Amniotic stem cell (primary cell): ENCODE measurements at places on chromosomes 2 and 18.

- no peak for DNase-seq
Observed at GRCh38 chr2:180038997-180039396, 31.9 kb upstream of the CWC22 start.

DNA sequence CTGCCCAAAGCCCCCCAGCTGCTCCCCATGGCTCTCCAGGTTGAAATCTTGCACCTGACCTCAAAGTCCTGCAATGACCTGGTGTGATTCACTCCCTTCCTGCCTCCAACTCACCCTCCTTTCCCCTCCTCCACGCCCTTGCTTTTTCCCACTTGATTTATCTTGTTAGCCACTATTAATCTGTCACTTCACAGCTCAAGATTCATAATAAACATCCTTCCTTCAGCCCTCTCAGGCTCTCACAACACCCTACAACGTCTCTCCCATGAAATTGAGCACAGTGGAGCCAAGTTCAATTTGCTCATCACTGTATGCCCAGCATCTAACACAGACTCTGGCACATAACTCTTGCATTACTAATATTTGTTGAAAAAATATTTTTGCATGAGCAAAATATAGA is 85.6 kb upstream of the SLC35G4 start:
- no peak for DNase-seq

DNA sequence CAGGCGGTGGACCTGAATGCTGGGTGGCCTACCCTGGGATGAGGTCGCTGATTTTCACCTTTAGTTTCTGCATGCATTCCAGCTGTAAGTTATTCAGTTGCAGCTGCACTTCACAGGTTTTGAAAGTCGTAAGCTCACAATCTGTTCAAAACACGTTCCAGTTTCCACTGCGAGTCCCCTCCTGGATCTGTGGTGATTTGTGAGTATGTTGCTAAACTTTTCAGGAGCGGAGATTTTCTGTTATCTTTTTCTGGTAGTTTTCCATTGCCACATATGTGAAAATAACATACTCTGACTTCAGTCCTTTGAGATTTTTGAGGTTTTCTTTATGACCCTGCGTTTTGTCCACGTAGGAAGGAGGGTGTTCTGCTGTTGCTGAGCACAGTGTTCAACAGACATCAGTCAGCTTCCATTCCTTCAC is 102.1 kb downstream of the SNTG2 start:
- DNase-seq = no peak

GRCh38 chr2:42771546-42772153 is 7.7 kb upstream of the OXER1 start:
- DNase-seq = no peak

GRCh38 chr2:162524192-162524591 is 180.3 kb downstream of the GCA start:
- no peak for DNase-seq

DNA sequence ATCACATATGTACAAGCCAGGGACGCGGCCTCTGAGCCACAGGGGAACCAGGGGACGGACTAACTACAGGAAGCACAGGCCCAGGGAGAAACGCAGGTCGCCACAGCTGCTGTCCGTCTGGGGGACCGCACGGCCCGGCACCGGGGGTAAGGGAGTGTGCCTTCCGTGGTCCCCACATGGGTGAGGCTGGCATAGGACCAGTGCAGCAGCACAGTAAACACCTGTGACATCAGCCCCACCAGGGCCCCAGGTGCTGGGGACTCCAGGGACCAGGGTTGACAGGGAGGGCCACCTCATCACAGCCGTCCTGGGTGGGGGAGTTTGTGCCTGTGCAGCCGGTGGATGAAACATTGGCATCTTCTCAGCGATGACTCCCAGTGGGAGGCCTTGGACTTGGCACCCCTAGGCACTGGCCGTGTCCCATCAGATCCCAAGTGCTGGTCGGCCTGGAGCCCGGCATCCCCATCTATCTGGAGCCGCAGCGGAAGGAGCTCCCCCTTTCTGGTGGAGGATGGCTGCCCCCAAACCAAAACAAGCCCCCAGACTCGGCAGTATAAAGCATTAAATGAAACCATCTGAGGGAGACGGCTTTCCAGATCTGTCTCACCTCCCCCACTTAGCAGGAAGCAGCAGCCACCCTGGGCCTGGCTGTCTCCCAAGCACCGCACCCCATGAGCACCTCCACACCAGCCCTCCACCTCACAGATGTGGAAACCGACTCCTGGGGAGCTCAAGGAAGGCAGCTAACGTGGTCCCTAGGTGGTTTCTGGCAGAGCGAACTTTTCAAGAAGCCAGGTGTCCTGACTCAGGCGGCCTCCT is 22.5 kb downstream of the AQP12A start:
- no peak for DNase-seq

DNA sequence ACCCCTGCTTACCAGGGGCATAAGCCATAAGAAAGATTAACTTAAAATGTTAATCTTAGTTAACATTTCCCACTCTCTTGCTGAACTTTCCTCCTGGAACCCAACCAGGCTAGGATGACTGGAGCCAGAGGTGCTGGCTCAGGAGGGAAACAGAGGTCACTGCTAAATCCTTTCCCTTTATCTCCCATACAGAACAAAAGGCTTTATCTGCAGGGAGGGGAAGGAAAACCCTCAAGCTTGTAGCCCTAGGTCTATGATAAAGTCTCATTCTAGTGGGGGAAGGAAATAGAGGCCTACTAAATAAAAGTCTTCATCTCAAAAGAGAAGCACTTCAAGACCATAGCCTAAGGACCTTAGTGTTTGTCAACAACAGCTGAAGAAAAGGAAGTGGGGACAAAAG is 18.6 kb downstream of the HIBCH start:
- no peak for DNase-seq

GRCh38 chr2:215314896-215315295 is 3.0 kb downstream of the ATIC start:
- DNase-seq = no peak

GRCh38 chr2:98847853-98848252 is 88.2 kb downstream of the CRACDL start:
- no peak for DNase-seq

DNA sequence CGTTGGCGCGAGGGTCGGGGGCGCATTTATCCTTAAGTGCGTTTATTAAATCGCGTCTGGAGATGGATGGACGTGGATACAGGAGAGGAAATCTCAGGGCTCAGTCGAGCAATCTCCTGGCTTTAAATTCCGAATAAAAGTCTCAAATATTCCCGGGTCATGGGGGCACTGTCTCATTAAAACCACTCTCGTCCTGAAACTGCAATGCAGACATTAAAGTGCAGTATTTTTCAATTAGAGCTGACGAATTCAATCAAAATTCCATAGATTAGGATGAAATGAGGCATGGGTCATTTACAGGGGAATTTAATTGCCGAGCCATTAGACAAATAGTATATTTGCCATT is 10.7 kb upstream of the GBX2 start:
- DNase-seq = no peak

- no peak for DNase-seq
Observed at GRCh38 chr18:24080861-24081260, 58.0 kb upstream of the CABYR start.

DNA sequence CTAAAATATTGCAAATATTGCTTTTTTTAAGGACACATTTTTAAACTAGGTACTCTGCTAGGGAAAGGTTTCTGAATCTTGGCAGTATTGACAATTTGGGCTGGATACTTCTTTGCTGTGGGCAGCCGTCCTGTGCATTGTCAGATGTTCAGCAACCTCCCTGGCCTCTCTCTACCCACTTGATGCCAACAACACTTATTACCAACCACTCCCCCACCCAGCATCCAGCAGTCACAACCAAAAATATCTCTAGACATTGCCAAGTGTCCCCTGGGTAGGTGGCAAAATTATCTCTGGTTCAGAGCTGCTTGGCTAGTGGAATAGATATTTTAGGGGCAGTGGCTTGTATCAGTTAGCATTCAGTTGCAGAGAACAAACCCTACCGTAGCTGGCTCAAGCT is 114.3 kb upstream of the PNPT1 start:
- no peak for DNase-seq

- DNase-seq = peak; percentile 69
Observed at GRCh38 chr18:59123588-59124369, 15.9 kb upstream of the SEC11C start.

DNA sequence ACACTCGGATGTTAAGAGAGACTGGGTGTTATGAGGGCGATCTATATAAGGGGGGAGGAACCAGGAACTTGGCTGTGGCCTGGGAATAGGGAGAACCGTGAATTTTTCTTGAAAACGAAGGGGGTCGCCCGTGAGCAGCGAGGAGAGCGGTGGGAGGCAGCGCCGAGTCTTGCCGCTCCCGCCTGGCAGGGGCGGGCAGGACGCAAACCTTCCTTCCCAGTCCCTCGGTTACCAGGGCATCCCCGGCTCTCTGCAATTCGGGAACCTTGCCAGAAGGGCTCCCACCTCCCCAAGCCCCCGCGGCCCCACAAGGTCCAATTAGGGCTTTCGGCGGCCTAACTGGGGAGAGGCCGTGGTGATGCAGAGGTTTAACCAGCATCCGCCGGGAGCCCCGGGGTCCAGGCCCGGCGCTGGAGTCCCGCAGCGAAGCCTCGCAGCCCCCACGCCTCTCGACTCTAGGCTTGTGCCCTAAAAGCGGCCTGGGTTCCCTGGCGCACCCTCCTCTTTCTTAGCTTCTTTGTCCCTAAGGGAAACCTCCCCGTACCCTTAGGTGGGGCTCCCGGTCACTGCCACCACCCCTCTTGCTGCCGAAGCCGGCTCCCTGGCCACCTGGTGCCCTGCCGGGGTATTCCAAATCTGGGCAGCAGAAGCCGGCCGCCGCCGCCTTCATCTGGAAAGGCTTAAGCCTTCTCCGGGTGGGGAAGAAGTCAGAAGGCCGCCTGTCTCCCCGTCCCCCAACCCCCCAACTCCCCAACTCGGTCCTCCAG is 680 bp upstream of the FHOD3 start:
- DNase-seq = peak; percentile 41
